Stimulated activated CD8-positive, alpha-beta memory T cell treated with anti-CD3 and anti-CD28 coated beads, Interleukin-12 subunit alpha, Interleukin-12 subunit beta, amount 100 ng/mL, for 1 hour (primary cell): ENCODE measurements at places on chromosomes 4 and X.
A peak's percentile ranks its signal among the peaks of the same experiment; 100 is the strongest.

GRCh38 chr4:127586922-127587571 lies 45.7 kb upstream of the INTU start:
- no peak for DNase-seq

- no peak for DNase-seq
Measured at GRCh38 chr4:56728512-56728911, 47.4 kb upstream of the HOPX start.

DNA sequence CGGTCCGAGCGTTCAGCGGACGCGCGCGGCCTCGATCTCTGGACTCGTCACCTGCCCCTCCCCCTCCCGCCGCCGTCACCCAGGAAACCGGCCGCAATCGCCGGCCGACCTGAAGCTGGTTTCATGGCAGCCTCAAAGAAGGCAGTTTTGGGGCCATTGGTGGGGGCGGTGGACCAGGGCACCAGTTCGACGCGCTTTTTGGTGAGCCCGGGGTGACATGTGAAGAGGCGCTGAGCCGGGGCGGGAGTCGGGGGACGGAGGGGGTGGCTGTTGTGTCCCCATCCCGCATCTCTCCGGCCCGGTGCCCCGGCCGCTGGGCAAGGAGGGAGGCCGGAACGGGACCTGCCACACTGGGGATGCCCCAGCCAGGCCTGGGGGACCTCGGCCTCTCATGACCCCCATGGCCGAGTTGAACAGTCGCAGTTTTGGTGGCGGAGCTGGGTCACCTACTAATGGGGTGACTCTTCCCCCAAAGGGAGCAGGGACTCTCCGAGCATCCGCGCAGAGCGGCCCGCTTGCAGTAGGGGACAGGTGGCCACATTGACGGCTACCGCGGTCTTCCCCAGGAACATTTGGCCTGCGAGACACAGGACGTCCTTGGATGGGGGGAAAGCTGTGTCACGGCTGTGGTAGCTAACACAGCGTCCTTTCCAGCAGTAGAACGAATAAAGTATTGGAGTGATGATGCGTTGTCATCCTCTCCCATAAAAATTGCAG lies at the start of gene GK:
Gene GK (plus strand): TSS at position 9 of the 717 bp plus-strand sequence. CDS start 115 bp downstream, at position 124.
- DNase-seq: no peak

DNA sequence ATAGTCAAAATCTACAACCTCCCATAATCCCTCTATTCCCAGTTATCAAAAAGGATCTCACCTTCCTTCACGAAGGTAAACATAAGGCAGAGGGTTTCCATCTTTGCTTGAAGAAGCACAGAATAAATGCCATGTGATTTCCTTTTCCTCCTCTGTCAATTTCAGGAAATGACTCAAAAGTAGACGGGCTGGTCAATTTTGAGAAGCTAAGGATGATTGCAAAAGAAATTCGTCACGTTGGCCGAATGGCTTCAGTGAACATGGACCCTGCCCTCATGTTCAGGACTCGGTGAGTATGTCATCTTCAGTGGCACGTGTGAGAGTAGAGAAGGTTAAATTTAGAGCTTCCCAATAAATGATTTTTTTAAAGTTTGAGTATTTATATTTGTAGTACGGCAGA lies 240.2 kb downstream of the RAPGEF2 start:
- DNase-seq: no peak

DNA sequence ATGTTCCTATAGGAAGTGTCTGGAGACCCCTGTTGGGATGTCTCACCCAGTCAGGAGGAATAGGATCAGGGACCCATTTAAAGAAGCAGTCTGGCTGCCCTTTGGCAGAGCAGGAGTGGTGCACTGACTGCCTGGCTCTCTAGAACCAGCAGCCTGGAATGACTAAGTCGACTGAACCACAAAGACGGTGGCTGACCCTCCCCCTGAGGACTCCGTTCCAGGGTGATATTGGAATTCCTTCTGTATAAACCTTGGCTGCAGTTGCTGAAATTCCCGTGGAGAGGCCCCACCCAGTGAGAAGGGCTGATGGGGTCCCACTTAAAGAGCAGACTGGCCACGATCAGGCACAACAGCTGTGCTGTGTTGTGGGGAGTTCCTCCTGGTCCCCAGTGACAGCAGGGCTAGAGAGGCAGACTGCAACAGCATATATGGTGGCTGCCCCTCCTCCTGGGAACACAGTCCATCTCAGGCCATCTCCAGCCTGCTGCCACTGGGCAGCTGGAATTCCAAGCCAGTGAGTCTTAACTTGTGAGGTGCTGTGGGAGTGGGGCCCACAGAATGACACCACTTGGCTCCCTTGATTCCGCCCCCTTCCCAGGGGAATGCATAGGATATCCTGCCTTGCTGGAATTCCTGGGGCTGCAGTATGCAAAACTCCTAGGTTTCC lies 41.8 kb upstream of the RLIM start:
- no peak for DNase-seq

- DNase-seq: no peak
Measured at GRCh38 chr4:39469429-39470077, 10.7 kb downstream of the LIAS start.

DNA sequence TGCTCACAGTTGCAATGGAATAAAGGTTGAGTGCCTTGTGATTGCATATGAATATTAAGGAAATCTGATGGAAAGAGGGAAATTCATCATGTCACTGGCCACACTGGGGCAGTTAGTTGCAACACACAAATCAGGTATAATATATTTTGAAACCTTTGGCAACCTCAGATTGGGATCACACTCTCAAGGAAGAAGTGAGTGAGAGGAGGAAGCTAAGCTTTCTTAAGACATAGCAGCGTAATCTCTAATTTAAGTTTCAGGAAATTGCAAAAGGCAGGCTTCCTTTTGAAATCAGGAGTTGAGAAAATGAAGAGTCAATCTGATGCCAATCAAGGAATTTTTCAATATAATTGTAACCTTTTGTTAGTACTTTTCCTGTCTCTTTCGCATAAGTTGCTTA lies 12.3 kb upstream of the CLTRN start:
- DNase-seq: no peak

DNA sequence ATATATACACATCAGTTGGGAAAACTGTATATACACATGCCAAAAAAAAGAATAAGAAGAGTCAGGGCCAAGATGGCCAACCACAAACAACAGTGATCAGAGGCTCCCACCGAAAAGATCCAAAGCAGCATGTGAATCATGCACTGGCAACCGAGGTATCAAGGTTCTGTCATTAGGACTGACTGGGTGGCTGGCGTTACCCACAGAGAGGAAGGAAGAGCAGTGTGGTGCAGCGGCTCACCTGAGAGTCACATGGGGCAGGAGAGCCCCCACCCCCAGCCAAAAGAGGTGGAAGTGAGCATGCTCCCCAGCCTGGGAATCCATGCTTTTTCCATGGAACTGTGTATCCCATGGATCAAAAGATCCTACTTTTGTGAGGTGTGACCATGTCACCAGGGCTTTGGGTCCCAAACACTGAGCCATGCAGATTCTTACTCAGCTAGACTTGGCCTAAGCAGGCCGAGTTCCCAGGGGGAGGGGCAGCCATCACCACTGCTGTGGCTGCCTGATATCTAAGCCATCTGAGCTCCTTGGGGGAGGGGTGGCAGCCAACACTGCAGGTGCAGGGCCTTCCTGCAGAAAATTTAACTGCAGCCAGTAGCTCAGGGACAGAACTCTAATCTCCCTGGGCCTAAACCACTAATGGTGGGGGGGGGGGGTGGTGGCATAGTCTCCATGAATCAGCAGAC lies 52.8 kb downstream of the P2RY10 start:
- DNase-seq: no peak

GRCh38 chrX:39857780-39858179 lies 240.0 kb downstream of the BCOR start:
- DNase-seq: no peak

GRCh38 chr4:133855001-133855400 lies 346.6 kb downstream of the PABPC4L start:
- DNase-seq: no peak

GRCh38 chr4:164872481-164872880 lies 4.5 kb upstream of the APELA start:
- DNase-seq: no peak

DNA sequence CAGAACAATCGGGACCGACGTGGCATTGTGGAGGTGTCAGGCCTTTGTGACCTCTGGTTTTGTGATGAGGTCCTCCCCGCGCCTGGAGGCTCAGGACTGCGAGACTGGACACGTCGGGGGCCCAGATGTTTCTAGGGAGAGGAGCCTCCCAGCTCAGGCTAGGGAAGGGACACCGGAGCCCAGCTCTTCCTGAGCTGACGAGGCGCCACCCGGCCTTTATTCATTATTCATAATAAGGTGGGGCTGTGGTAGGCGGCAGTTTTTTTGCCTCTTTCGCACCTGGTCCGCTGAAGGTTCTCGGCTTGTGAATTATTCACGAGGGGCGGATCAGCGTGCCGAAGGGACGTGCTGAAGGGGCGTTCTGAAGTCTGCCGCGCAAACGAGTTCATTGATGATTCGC lies 2.3 kb upstream of the UBA1 start:
- peak; percentile 22 for DNase-seq

GRCh38 chrX:10531927-10532326 lies 88.5 kb downstream of the MID1 start:
- DNase-seq: no peak

- no peak for DNase-seq
Measured at GRCh38 chrX:40976981-40977380, 108.3 kb upstream of the USP9X start.

GRCh38 chr4:56128213-56128612 lies 179.5 kb downstream of the CEP135 start:
- no peak for DNase-seq

DNA sequence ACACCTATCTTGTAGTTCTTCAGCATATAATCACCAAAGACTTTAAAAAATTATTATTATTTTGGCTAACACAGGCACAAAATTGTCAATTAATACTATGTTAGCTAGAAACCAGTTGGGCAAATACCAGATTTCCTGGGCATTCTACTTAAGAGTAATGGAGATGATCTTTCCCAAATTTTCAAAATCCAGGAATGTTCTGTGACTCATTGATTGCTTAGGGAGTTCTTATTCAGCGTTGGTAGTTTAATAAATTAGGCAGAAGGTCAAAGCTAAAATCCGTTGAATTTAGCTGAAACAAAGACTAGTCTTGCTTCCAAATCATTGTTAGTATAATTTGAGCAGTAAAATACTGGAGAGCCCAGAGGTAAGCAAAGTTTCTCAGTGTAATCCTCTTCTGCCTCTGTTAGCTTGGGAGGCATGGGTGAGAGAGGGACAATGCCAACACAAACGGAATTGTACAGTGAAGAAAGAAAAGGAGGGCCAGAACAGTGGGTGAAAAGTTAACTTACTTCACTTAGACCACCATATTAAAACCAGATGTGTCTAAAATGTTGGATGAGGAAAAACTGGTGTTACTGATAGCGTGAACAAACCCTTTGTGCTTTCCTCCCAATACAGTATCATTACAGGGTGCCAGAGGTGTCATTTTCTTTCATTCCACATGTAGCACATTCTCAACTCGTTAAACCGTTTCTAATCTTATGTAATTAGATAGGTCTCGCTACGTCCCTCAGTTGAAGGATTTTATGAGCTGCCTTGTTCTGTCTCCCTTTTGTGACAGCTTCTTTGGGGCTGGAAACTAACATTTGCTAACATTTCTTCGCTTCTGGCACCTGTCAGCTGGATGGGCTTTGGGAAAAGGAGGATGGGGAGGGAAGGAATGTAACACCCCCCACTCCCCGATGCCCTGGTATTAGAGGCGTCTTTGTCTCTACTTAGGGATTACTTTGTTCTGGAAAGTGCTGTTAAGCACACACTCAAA lies 87.4 kb upstream of the CITED1 start:
- no peak for DNase-seq

- DNase-seq: no peak
Measured at GRCh38 chr4:123068081-123068480, 145.7 kb upstream of the NUDT6 start.

GRCh38 chrX:38079463-38079862 lies 73.1 kb downstream of the SYTL5 start:
- DNase-seq: no peak

- no peak for DNase-seq
Measured at GRCh38 chr4:89598602-89599001, 238.4 kb downstream of the SNCA start.
